ENCODE measurements at places on chromosomes 16 and 17.

- DNase-seq, result no peak
Observed at GRCh38 chr17:28613931-28614381, at the start of gene RSKR. Gene RSKR (minus strand): TSS chr17:28614185. CDS start chr17:28614161, 24 bp downstream.

DNA sequence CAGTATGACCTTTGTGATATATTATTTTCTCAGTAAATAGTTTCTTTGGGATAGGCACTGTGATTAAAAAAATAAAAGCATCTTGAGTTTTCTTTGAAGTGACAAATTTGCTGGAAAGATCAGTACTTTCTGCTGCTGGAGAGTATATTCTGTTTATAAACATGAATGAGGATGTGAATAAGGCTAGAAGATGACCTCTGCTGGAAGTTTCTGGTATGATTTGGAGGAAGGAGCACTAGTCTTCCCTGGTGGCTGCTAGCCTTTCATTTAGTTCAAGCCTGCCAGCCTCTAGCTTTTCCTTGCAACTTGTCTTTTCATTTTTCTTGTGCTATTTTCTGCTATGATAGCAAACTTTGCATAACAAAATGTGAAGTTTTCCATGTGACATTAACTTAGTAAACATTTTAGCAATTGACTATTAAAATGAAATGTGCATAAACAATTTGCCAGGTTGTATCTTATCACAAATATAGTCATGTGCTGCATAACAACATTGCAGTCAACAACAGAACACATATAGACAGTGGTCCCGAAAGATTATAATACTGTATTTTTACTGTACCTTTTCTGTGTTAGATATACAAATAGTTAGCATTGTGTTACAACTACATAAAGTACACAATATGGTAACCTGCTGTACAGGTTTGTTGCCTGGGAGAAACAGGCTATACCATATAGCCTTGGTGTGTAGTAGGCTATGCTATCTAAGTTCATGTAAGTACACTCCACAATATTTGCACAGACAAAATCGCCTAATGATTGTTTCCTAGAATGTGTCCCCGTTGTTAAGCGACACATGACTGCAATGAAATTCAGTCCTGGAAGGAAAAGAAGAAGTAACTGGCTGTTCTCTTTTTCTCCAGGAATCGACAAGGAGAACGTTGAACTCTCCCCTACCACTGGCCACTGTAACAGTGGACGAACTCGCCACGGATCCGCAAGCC, 18.1 kb upstream of the RAB11FIP4 start:
- no peak for DNase-seq

- DNase-seq, result no peak
Observed at GRCh38 chr17:12041312-12041711, 20.6 kb downstream of the MAP2K4 start.

- no peak for DNase-seq
Observed at GRCh38 chr16:67458121-67458641, 22.8 kb downstream of the ATP6V0D1 start.

GRCh38 chr17:81428121-81428515, 32.9 kb downstream of the BAHCC1 start:
- no peak for DNase-seq

DNA sequence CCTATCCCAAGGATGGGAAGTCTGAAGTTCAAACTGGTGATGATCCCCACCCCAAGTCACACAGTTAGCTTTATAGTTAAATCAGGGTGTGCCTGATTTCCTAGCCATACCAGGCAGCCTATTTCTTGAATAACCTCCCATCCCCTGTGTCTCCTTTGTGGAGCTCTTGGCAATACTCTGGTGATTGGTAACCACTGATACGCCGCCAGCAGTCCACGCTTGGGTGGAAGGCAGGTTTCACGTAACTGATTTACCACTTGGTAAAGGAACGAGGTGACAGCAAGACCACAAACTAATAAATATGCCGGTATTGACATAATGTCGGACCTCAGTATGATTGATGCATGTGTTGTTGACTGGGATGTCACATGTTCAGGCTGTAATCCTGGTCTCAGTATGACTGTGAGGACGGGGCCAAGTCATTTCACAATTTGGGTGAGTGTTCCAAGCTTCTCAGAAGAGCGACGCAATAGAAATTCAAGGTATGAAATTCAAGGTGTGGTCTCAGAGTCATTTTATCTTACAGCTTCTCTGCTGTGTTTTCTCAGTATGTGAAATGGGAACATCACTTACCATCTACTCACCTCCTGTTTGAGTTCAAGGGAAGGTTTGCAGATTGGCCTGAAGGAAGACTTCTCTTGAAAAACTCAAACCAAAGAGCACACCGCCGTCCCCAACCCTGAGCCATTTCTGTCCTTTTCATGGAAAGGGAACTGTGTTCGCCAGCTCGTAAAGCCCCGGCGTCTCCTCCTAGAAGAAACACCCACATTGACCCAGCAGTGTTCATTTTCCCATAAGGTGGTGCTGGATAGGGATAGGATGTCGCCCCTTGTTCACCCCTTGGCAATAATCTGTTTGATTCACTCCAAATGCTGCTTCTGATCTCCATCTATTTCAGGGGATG, 678.9 kb downstream of the WWOX start:
- no peak for DNase-seq

- no peak for DNase-seq
Observed at GRCh38 chr17:19331543-19332245, 30.8 kb downstream of the B9D1 start.

- DNase-seq, result no peak
Observed at GRCh38 chr16:27829975-27830374, 233.5 kb downstream of the GSG1L start.

GRCh38 chr16:57562066-57562465, 19.6 kb downstream of the ADGRG5 start:
- DNase-seq, result no peak

DNA sequence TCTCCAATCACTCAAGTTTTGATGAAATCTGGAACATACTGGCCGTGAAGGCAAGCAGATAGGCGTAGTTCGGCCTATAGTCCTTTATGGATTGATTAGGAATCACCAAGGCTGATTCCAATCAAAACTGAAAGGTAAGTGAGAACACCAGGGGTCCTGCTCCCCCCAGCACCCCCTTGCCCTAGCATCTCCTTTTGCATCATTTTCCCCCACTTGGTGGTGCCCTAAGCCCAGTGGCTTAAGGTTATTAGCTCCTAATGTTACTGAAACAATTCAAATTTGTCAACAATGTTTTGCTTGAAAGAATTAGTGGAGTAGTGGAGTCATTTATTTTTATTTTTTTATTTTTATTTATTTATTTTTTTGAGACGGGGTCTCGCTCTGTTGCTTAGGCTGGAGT, 4.9 kb downstream of the SLFN14 start:
- DNase-seq, result no peak

DNA sequence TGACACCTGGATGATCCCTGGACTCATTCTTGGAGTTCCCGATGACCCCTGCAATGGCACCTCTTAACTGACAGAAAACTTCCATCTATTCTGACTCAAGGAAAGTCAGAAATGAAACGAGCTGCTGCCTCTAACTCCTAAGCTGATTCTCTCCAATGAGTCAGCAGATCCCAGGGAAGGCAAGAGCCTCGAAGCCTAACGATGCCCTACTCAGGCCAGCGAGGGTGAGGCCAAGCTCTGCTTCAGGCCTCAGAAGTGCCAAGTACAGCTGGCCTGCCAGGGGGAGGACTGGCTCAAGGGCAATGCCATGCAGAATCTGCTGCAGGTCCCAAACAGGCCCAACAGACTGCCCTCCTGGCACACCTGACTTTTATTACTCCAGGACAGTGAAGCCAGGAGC, 36.3 kb downstream of the PLXDC1 start:
- DNase-seq, result no peak

GRCh38 chr16:30065943-30066760, 592 bp downstream of the ALDOA start:
- DNase-seq, result no peak

GRCh38 chr17:7560172-7561027, 1.3 kb upstream of the SENP3 start:
- peak; percentile 76 for DNase-seq

- DNase-seq, result no peak
Observed at GRCh38 chr17:73452009-73452408, 140.2 kb upstream of the CDC42EP4 start.

- peak; percentile 41 for DNase-seq
Observed at GRCh38 chr17:82320956-82321927, 3.8 kb upstream of the CD7 start.

- DNase-seq, result no peak
Observed at GRCh38 chr17:73226556-73227172, 33.8 kb downstream of the COG1 start.

GRCh38 chr17:48024149-48025039, 13.2 kb downstream of the COPZ2 start:
- DNase-seq, result peak; percentile 28

- no peak for DNase-seq
Observed at GRCh38 chr17:66944351-66945146, 20.0 kb upstream of the CACNG4 start.

DNA sequence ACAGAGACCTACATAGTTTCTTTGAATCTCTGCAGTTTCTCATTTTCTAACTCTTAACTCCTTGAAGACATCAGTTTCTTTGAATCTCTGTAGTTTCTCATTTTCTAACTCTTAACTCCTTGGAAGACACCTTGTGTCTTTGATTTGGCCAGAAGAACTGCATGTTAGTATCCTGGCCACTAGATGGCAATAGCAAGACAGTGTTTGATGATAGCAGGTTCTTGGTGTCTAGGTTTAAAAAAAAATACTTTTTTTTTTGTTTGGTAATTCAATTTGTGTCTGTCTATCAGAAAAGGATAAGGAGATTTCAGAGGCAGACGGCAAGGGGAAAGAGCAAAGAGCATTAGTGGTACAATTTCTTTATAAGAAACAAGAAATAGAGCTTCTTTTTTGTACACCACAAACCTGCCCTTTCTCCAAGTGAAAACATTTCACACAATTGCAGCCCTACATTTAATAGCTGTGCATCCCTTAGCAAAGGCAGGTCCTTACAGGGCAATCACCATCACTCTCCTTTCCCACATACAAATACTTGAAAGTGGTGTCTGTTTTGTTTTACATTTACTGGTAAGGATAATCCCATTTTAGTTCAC, 1324.9 kb upstream of the CDH8 start:
- peak; percentile 3 for DNase-seq

GRCh38 chr16:81657224-81657623, 121.9 kb upstream of the PLCG2 start:
- no peak for DNase-seq

DNA sequence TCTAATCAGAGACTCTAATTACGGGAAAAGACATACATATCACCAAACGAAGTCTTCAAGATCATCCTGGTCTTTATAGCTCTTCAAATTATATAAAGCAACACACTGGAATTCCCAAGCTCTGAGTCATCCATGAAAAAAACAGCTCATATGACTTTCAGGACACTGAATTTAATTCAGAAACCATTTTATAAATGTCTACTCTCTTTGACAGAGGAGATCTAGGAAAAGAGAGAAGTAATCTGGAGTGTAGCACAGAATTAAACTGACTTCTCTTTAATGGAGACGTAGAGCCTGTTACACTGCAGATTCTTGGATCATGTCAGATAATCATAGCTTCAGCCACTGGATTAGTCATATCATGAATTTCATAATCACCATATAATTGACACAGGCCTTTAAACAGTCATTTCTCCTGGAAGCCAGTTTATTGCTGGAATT, 86.8 kb upstream of the WSB1 start:
- DNase-seq, result no peak

- DNase-seq, result no peak
Observed at GRCh38 chr17:30517786-30518185, 40.6 kb downstream of the GOSR1 start.

DNA sequence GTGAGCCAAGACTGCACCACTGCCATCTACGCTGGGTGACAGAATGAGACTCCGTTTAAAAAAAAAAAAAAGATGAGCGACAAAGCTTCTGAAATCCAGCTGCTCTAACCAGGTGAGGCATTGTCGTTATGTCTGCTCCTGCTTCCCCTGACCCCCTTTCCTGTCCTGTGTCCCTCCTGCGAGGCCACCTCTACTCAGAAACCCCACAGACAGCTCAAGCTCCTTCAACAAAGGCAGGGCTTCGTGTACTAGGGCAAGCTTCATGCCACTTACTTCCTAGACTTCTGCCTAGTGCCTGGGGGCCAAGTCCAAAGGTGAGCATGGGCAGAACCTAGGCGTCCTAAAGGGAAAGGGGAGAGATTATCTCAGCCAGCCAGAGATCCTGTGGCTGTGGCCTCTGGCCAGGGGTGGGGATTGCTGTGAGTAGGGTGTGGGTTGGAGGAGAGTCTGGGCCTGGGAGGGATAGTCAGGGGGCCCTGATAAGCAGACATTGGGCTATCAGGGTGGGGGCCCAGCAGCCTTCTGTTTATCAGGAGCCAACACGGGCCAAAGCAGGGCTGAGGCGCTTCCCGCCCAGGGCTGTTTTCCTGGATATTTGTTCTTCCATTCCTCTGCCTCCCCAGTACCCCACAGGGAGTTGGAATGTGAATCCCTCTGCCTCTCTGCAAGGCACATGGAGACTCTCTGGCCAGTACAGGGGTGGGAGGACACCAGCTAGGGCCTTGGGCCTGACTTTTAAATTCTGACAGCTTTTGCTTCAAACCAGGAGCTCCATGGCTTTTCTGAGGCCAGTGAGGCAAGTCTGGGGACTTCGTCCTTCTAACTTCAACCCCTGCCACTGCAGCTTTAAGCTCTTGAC, 10.4 kb downstream of the ERAL1 start:
- DNase-seq, result no peak

DNA sequence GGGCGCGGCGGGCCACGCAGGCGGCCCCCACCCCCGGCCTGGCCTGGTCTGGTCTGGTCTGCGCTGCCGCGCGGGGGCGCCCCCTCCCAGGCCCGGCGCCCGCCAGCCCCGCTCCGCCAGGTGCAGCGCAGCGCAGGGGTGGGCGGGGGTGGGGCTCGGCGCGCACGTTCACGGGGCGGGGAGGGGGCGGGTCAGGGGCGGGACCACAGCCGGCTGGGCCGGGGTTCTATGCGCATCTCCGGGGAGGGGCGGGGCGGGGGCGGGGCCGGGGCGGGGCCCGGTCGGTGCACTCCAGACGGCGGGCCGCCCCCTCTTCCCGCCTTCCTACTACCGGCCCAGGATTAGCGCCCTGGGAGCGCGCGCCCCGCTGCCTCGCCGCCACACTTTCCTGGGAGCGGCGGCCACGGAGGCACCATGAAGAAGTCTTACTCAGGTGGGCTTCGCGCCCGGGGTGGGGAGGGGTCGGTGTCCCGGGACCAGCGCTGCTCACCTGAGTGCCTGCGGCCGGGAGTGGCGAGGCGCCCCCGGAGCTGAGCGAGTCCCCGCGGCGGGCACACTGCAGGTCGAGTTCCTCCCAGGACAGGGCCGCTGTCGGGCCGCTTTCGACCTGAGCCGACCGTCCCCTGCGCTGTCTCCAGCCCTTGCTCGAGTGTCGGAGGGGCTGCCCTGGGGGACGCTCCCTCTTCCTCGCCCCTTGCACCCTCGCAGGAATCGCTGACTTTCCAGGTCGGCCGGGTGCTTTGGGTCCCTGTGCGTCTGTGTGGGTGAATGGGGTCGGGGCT, 140.5 kb downstream of the SEC14L1 start:
- DNase-seq, result peak; percentile 26

GRCh38 chr17:55576237-55576995, 65.2 kb upstream of the SMIM36 start:
- DNase-seq, result no peak

- DNase-seq, result no peak
Observed at GRCh38 chr16:69927056-69927757, 23.9 kb upstream of the CLEC18A start.

- no peak for DNase-seq
Observed at GRCh38 chr16:31880322-31880979, 6.8 kb downstream of the ZNF267 start.

All from neural crest cell (in vitro differentiated cells).